ENCODE measurements at places on chromosomes 13 and 19. TPM values are rescaled to one million over a fixed set of nuclear protein-coding genes. Genes with fewer than 3 reads are reported as not detected.

DNA sequence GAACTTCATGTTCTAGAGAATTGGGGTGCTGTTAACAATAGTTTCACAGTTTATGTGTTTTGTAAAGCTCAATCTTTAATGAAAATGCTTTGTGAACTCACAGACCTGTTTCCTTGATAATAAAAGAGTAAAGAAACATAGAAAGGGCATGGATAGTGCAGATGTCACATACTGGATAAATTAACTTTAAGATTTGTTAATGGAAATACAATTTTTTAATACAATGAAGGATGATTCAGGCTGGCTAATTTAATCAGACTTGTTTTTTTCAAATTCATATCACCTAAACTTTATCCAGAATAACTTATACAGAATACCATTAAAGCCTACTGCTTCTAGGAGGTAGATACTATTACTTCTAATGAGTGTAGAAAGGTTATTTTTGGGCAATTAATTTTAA is 1033.5 kb upstream of the SLC10A2 start:
- DNase-seq, result no peak

DNA sequence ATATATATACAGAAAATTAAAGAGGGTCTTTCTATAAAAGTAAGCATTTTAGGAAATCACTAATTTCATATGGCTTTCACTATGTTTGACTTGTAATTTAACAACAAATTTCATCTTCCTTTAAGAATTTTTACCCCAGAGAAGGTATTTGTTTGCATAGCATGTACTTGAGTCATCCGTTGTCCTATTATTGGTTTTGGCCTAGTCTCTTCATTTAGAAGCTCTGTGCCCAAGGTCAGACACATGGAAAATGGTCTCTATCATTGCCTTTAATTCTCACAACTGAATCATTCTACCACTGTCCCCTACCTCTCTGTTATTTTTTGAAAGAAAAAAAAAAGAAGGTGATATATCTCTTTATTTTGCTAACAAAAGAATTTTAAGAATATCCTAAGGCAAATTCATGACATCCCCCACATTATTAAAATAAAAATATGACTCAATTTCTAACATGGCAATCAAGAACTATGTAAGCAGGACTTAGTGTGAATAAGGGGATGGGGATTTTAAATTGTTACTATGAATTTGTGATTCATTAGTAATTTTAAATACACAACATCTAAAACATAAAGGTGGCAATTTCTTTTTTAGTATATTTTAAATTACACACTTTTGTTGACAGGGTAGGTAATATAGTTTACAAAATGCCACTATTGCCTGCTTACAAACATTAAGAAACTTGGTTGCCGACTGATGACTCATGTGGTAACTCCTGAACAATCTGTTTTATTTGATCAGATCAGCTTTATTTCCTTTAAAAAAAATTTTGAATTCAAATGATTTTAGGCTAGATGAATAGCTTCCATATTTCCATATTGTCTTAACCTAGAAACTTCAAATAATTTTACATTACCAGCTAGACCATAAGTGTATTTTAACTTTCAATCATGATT is 13.9 kb downstream of the SLITRK5 start:
- DNase-seq, result no peak

The CPT1C gene
- 2.2 TPM for total RNA-seq

DNA sequence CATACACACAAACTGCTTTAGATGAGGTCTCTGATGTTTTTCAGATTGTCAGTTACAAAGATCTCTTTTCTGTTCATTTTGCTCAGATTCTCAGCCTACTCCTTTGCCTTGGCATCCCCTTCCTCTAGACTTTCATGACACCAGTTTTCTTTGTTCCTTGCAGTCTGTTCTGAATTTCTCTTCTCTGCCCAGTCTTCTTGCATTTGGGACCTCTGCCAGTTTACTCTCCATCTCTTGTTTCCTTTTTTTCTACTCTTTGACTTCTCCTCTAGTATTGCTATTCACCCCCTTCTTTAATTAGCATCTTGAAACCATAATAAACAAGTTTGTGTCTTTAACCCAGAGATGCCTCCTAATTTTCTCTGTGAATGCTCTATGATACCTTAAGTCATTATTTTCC is 26.1 kb downstream of the EDNRB start:
- DNase-seq, result no peak

- no peak for DNase-seq
These were observed 1.7 kb upstream of the PLEKHG2 start for GRCh38 chr19:39410831-39411080.

The PSG4 gene
- not detected for total RNA-seq

- DNase-seq, result no peak
These were observed 382.7 kb downstream of the LIG4 start for GRCh38 chr13:107832500-107833100.

DNA sequence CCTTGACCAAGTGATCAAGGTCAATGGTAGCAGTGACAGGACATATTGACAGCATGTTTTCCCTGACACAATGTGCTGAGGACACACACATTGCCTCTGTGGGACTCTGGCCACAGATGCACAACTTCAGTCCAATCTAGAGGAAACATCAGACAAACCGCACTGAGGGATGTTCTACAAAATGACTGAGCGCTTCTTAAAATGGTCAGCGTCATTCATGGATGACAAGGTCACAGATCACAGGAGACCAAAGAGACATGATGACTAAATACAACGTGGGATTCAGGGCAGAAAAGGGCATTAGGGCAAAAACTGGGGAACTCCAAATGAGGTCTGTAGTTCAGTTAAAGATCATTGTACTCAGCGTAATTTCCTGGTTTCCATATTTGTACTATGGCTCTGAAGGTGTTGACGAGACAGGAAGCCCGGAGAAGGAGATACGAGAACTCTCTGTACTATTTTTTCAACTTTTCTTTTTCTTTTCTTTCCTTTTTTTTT is 20.6 kb downstream of the PBX4 start:
- no peak for DNase-seq
